ENCODE measurements at places on chromosomes 2 and 18.

DNA sequence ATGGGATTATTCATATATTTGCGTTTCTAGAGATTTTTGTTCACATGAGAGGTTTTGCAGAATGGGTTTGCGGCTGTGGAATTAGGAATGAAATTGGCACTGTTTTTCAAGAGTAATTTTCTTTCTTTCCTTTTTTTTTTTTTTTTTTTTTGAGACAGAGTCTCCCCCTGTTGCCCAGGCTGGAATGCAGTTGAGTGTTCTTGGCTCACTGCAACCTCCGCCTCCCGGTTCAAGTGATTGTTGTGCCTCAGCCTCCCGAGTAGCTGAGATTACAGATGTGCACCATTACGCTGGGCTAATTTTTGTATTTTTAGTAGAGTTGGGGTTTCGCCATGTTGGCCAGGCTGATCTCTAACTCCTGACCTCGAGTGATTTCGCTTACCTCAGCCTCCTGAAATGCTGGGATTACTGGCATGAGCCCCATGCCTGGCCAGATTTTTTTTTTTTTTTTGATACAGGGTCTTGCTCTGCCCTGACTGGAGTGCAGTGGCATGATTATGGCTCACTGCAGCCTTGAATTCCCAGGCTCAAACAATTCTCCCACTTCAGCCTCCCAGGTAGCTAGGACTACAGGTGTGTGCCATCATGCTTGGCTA, 65.3 kb downstream of the MIB1 start:
- DNase-seq, result no peak

DNA sequence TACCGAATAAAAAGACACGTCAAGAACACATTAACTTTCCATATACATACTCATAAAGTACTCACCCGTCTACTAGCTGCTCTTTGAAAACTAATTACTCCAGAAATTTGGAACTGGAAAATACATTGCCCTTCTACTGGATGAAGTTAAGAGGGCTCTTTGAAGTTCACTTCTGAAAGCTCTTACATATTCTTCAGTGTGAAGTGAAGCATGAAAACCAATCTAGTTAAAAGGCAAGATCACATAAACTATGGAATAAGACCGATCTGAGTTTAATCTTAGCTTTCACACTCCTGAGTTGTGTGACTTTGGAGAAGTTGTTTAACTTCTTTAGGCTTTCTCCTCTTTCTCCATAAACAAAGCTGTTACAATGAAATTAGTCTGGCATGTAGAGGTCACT, 38.5 kb downstream of the REV1 start:
- no peak for DNase-seq

DNA sequence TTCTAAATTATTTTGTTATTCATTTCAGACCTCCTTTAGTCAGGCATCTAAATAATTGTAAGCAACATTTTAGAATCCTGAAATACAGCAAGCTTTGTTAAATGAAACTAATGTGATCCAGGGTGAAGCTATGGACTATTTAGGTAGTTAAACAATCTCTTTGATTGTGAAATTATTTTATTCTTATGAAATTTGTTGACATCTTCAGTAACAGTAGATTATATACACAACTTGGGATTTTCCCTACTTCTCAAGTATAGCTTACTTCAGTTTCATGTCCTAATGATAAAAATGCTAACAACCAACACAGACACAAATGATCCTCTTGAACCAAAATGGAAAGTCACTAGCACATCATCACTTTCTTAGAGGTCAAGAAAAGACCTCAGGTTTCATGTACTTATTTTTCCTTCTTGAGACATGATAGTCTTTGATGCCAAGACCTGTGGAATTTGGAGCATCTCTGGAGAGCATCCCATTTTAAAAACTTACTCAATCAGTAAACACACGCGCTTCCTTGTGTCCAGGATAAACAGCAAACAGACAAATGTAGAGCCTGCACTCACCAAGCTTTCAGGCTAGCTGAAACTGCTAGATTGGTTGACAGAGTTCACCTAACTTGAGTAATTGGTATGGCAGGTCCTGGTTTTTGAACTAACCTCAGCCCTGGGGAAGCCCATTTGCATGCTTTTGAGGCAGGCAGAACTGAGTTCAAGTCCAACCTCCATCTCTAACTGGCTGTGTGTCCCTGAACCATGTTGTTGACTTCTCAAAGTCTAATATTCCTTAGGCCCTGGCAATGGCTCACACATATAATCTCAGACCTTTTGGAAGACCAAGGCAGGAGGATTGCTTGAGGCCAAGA, 47.8 kb downstream of the KCTD18 start:
- no peak for DNase-seq

GRCh38 chr2:32375228-32375892, 18.5 kb downstream of the BIRC6 start:
- no peak for DNase-seq

- DNase-seq, result no peak
Measured at GRCh38 chr2:181517685-181518301, 60.6 kb downstream of the ITGA4 start.

DNA sequence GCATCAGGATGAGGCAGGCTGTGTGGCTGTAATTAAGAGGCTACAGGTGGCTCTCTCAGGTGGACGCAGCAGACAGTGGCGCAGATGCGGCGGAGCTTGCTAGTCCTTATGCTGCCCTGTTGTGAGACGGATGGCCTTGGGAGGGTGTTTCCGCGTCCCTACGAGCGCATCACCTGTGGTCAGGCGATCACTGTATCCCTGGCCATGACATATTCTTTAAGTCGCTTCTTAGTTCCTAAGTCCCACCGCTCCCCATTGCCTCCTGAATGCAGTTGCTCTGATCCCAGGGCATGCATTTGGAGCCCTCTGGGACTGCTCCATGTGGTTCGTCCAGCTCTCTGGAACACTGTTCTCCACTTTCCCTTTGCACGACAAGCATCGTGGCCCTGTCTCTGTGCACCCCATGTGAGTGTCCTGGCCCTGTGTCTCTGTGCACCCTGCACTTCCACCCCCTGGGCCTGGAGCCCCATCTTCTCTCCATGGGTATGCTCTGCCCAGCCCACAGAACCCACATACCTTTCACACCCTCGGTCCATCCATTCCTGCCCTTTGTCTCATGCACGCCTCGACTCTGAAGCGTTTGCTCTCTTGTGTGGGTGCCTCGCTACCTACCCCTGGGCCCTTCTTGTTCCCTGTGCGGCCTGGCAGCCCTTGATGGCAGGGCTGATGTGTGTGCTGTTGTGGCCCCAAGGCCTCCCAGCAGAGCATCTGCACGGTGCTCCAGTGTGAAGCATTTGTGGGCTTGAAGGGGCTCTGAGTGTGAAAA, 74.4 kb downstream of the SH3RF3 start:
- no peak for DNase-seq

DNA sequence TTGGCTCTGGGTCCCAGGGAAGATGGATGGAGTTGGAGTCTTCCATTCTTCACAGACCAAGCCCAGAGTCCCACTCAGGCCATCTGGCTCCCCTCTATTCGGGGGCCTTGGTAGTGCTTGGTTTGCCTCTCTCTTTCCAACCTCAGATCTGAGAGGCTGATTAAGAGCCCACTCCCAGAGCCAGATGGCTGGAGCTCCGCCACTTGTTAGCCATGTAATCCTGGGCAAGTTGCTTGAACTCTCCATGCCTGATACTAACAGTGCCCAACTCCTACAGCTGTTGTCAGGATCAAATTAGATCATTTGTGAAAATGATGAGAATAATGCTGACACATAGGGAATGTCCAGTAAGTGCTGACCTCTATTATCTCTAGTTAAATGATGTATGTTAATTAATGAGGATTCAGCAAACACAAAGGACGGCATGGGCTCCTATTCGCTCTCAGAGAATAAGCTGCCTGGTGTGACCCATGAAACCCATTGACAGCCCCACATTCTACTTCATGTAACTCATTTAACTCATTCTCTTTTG, 46.6 kb upstream of the SLC14A1 start:
- DNase-seq, result no peak

- no peak for DNase-seq
Measured at GRCh38 chr2:20752293-20752692, 70.6 kb downstream of the LDAH start.

- DNase-seq, result no peak
Measured at GRCh38 chr2:85231952-85232351, 95.8 kb downstream of the TGOLN2 start.
